ENCODE measurements at places on chromosomes 4 and X.

DNA sequence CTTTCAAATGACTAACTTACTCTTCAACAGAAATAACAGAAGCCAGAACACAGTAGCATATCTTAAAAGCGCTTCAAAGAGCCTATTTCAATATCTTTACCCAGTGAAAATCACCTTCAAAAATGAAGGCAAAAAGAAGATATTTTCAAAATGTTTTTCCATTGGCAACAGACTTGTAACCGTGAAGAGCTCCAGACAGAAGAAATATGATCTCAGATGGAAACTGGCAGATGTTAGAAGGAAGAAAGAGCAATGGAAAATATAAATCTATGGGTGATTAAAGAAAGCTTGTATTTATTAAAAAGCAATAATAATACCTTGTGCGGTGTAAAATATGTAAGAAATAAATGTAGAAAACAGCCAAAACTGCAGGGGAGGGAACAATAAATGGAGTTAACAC is 35.7 kb downstream of the PRKG2 start:
- DNase-seq: no peak

- no peak for DNase-seq
Observed at GRCh38 chr4:84733343-84734033, 150.6 kb downstream of the CDS1 start.

DNA sequence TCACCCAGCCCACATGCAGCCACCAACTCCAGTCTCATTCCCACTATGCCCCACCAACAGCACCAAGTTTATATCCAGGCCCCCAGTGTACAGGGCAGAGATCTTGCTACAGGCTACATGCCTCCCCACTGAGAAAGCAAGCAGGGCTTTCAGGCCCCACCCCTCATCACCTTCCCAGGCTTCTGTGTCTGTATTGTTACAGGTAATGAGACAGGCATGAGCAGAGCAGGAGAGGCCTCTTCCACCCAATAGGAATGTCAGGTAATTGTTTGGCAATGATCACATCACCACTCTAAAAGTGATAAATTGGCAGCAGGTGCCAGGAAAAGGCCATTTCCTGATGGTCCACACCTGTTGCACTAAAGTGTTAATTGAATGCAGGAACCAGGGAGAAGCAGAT is 102.5 kb downstream of the ZNF518B start:
- no peak for DNase-seq

- DNase-seq: no peak
Observed at GRCh38 chr4:8542776-8543525, 37.2 kb upstream of the GPR78 start.

DNA sequence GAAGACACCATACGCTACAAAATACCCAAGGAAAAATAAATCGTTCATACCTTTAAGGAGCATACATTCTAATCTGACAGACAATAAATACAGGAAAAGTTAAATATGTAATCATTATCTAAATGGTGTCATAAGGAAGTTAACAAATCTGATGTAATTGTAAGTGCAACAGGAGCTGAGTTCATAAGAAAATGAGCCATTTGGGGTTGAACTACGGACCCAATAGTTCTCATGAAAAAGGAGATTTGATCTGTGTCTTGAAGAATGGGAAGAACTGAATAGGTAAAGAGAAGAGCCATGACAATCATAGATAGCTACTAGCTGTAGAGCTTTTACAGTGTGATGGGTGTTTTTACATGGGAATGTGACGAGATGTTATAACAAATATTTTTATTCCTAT is 175.6 kb downstream of the ANKRD50 start:
- DNase-seq: no peak

- no peak for DNase-seq
Observed at GRCh38 chr4:94325835-94326234, 16.8 kb downstream of the HPGDS start.

- DNase-seq: peak; percentile 32
Observed at GRCh38 chrX:69387567-69388487, 116.3 kb upstream of the NALF2 start.

DNA sequence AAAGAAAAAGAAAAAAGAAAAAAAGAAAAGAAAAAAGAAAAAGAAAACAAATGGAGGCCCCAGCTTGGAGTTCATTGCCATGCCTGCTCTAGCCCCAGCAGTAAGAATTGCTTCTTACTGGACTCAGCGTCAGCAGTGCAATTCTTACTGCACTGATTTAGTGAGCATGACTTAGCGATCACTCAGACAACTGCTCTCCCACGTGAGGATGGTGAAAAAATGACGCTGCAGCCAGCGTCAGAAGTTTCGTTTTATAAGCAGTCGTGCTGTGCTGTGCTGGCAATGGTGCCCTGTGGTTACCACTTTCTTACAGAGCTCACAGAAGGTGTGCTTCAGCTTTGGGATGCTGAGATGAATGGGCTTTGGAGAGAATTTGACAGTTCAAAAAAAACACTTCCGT is 68.3 kb upstream of the DDX3X start:
- DNase-seq: no peak

GRCh38 chr4:5711479-5712184 is 631 bp downstream of the EVC start:
- DNase-seq: no peak

DNA sequence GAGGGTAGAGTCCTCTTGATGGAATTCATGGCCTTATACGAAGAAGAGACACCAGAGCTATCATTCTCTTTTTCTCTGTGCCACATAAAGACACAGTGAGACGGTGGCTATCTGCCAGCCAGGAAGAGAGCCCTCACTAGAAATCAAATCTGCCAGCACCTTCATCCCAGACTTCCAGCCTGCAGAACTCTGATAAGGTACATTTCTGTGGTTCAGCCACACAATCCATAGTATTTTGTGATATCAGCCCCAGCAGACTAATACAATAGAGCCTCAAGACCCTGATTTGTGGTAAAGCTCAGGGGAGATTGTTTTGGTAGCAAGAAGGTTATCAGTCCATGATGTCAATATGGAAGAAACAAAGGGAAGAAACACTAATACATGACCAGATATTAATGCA is 1213.2 kb downstream of the NLGN4X start:
- no peak for DNase-seq

DNA sequence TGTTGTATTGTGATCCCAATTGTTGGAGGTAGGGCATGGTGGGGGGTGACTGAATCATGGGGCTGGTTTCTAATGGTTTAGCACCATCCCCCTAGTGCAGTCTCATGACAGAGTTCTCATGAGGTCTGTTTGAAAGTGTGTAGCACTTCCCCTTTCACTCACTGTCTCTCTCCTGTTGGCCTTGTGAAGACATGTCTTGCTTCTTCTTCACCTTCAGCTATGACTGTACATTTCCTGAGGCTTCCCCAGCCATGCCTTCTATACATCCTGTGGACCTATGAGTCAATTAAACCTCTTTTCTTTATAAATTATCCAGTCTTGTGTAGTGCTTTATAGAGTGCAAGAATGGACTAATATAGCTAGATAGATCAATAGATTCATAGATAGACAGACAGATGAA is 230.0 kb downstream of the MAGEE1 start:
- no peak for DNase-seq

GRCh38 chrX:150062292-150063137 is 124.2 kb upstream of the EOLA2 start:
- no peak for DNase-seq

GRCh38 chr4:169361756-169362155 is 91.0 kb upstream of the SH3RF1 start:
- DNase-seq: no peak

- no peak for DNase-seq
Observed at GRCh38 chr4:22593933-22594332, 78.1 kb upstream of the ADGRA3 start.

- DNase-seq: no peak
Observed at GRCh38 chr4:78544678-78545077, 6.9 kb upstream of the ANXA3 start.

DNA sequence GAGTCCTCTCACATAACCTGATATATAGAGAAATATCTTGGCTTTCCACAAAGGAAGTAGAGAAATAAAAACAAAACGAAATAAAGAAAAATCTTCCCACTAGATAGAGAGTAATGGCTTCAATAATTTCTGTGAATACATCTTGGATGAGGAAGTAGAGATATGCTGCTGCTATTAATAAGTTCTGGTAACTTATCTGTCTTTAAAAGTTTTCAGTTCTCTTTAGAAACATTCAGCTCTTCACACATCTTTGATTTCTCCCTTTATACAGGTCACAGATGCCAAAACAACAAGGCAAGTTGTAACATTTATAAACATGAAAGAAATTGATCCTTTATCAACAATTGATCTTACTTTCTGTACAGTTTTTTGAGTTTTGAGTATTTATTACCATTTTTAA is 615.8 kb downstream of the TRAM1L1 start:
- no peak for DNase-seq

- no peak for DNase-seq
Observed at GRCh38 chrX:10017872-10018271, 50.7 kb downstream of the CLDN34 start.

GRCh38 chrX:22247169-22247568 is 25.5 kb upstream of the CBLL2 start:
- DNase-seq: no peak

- no peak for DNase-seq
Observed at GRCh38 chrX:135304741-135305140, 4.5 kb upstream of the ETDC start.

- no peak for DNase-seq
Observed at GRCh38 chrX:10171249-10171648, 14.5 kb downstream of the CLCN4 start.

DNA sequence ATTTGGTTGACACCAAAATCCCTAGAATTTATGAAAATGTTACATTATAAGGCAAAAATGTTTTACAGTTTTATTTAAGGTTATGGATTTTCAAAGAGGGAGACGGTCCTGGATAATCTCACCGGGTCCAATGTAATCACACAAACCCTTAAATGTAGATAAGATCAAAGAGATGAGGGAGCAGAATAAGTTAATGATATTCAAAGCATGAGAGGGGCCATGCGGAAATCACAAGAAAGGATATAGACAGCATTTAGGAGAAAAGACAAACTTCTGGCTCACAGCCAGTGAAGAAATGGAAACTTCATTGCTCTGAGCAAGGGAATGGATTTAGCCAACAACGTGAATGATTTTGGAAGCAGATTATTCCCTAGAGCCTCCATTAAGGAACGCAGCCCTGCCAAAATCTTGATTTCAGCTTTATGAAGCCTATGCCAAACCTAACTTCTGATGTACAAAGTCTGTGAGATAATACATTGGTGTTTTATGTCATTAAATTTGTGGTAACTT is 684.4 kb upstream of the GNPDA2 start:
- no peak for DNase-seq

DNA sequence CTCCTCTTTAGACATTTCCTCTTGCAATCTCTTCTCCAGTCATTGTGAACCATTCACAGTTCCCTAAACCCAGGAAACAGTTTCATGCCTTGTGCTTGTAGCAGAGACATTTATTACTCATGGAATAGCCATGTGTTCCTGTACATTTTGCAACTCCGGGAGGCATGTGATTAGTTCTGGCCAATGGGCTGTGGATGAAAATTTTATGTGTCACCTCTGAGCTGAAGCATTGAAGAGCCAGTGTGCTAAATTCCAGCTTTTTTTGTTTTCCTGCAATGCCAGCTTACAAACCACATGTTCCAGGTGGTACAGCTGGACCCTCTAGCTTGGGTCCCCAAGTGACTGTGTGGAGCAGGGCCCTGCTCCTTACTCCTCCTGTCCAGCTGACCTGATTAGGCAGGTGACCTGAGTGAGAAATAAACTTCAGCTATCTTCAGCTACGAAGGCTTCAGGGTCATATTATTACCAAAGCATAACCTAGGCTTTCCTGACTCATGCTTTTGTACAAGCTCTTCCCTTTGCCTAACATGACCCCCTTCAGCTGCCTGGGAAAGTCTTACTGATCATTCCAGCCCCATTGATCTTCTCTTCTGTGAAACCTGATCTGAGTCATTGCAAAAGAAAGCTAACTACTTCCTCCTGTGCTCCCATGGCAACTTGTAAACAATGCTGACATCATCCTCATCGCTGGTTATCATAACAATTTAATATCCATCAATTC is 200.4 kb downstream of the PTTG2 start:
- no peak for DNase-seq

DNA sequence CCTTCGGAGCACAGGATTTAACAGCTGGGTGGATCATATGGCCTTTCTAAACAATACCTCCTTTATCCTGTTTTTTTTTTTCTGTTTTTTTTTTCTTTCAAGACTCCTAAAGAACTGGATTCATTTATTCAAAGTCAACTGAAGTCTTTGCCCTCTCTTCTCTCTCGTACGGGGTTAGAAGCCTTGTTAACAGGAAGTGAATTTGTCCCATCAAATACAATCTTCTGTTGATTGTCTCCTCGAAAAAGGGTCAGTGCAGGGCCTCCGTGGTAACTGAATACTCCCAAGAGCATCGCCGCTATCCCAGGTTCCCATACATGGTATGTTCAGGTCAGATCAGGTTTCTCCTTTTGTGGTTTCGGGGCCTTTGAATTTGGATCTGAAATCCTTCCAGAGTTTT is 1.8 kb upstream of the TMEM128 start:
- no peak for DNase-seq

- no peak for DNase-seq
Observed at GRCh38 chr4:1096841-1097240, 16.5 kb downstream of the RNF212 start.

DNA sequence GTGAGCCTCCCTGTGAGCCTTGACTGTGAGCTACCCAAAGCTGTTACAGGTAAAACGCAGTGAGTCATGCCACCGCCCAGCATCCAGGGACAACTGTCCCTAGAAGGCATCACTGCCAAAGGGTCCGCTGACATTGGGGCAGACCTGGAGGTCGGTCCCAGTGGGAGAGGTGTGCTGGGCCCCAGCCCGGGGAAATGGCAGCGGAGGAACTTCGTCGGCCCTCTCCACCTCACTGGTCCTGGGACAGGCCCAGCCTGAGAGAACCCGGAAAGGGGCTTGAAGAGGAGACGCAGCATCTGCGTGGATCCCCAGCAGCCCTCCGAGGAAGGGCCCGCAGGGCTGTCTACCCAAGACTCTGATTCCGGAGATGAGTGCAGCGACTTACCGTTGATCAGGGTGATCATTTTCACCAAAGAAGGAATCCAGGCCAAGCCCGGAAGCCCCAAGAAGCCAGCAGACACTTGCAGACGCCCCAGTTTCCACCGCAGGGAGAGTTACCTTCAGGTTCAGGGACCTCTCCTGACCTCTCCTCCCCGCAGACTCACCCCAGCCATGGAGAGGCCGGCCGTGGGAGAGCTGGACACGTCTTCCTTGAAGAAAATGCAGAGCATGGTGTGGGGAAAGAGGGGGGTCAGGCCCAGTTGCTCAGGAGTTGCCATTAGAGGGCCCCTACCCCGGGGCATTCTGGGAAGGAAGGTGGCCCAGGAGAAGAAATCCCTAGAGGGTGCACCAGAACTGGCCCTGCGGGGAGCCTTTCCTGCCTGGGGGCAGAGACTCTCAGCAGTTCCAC is 51.2 kb downstream of the CXorf49B start:
- DNase-seq: no peak

GRCh38 chrX:9785944-9786797 is at the start of gene SHROOM2:
Gene SHROOM2, plus strand, starts transcription at chrX:9786429. Its CDS starts 117 bp downstream, at chrX:9786546.
- no peak for DNase-seq

- DNase-seq: no peak
Observed at GRCh38 chr4:147110473-147111367, 165.1 kb upstream of the TTC29 start.

GRCh38 chr4:73902817-73903547 is 33.8 kb downstream of the CXCL1 start:
- DNase-seq: no peak

GRCh38 chrX:22134681-22135080 is 102.6 kb downstream of the PHEX start:
- no peak for DNase-seq

All from stimulated activated CD8-positive, alpha-beta memory T cell treated with anti-CD3 and anti-CD28 coated beads, Interleukin-2, amount 100 ng/mL, for 48 hours (primary cell).